ENCODE measurements at places on chromosomes 3 and 15. TPM values are rescaled to one million over a fixed set of nuclear protein-coding genes. Genes with fewer than 3 reads are reported as not detected.

REC114 gene
- not detected for total RNA-seq

KPNA4 gene
- total RNA-seq = 40.0 TPM

NLGN1 gene
- total RNA-seq = 10.6 TPM

FBXW12 gene
- total RNA-seq = not detected

ANKUB1 gene
- not detected for total RNA-seq

SATB1 gene
- 0.89 TPM for total RNA-seq

GP5 gene
- not detected for total RNA-seq

TMCO5A gene
- not detected for total RNA-seq

ZMYND10 gene
- total RNA-seq = 3.2 TPM

C2CD4A gene
- total RNA-seq = 0.05 TPM

TMEM212 gene
- not detected for total RNA-seq

XCR1 gene
- total RNA-seq = not detected
